T-helper 22 cell (primary cell): ENCODE measurements at places on chromosomes 1 and 21.

- no peak for DNase-seq
These were observed 6.5 kb downstream of the PADI4 start for GRCh38 chr1:17314491-17314971.

DNA sequence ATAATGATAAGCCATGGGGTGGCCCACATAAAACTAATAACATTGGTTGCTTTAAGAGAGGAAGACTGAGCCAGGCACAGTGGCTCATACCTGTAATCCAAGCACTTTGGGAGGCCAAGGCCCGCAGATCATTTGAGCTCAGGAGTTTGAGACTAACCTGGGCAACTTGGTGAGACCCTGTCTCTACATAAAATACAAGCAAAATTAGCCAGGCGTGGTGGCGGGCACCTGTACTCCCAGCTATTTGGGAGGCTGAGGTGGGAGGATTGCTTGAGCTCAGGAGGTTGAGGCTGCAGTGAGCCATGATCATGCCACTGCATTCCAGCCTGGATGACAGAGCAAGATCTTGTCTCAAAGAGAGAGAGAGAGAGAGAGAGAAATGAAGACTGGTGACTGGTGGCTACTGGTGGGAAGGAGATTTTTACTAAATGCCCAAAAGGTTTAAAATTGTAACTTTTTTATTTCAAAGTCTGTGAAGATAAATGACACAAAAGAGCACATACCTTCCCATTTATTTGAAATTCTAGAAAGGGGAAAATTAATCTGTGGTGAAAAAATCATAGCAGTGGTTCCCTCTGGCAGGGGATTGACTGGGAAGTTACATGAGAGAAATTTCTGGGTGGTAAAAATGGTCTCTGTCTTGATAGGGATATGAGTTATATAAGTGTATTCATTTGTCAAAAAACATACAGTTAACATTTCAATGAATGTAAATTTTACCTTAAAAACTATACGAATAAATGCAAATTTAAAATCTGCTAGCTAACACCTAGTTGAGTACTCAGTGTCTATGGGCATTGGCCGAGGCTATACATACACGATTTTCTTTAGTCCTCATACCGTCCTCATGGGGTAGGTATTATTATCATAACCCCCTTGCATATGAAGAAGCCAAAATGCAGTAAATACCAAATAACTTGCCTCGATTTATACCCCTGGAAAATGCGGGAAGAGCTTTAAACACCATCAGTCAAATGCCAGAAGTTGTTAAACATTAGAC, 2.2 kb upstream of the NBPF1 start:
- DNase-seq: no peak

GRCh38 chr21:42010507-42011495, 641 bp upstream of the ZBTB21 start:
- no peak for DNase-seq

GRCh38 chr1:6580119-6580592, 362 bp downstream of the ZBTB48 start:
- DNase-seq: no peak

DNA sequence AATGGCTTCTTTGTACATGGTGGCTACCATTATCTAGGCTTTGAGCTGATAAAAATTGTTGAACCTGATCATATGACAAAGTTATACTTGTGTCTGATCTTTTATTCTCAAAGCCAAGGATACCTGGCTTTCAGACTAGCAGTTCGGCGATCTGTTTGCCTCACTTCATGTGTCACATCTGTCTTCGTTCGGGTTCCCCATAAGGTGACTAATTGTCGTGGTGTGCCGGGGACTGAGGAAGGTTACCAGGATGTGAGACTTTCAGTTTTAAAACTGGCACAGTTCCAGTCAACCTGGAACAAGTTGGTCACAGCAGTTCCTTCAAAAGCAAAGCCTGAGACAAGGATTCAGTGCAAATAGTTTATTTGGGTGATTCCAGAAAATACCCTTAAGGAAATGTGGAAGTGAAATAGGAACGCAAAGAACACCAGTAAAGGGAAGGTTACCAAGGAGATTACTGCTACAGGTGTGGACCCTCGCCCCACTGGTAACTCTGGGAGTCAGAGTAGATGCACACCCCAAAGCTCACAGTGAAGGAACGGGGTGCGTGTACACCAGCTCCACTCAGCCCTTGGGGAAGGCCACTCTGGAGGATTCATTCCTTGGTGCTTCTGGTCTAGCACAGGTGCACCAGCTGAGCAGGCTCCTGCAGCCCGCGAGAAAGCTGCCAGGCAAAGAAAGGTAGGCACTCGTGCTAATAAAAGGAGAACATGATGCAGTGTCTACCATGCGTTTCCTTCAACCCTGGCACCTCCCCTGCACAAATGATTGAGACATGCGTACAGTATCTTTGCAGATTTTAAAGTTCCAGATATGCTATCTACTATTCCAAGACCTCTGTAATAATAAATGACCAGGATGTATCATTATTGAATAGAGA, 69.0 kb downstream of the VWA5B1 start:
- no peak for DNase-seq

GRCh38 chr1:11335417-11336056, 62.5 kb downstream of the UBIAD1 start:
- no peak for DNase-seq

DNA sequence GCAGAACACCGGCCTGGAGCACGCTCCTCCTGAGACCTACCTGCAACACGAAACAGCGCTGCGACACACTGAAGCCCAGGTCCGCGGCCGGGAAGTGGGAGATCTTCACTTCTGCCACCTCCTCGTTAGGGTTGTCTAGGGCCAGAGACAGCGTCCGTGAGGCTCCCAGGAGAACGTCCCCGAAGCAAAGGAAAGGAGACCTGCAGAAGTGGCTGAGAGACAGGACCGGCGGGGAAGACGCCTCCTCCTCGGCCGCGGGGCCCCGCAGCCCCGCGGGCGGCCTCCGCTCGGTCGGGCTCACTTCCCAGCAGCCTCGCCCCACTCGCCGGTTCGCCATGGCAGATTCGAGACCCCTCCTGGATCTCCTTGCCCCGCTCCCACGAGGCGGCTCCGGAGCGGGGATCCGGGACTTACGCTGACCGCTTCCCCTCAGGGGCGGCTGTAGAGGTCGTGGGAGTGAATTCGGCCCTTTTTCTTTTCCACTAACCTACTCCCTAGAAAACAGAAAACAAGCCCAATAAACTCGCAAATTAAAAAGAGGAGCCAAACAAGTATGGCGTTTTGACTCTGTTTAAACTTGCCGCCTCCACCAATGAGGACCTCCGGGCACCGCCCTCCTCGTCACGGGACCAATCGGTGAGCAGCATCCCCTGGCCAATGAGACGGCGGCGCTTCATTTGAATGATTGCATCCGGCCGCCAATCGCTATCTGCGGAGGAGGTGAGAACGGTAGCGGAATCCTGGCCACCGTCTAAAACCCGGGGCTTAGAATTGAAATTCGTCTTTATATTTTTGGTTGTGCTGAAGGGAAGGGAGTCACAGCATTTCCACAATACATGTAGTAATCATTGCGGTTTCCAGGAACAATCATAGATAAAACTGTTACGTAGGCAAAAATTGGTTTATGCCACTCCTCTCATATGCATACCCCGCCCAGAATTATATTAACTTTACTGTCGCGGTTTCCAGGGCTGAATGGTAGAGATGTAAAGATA, at the start of gene ASPM:
TSS of gene ASPM (minus strand) at position 569 of the 995 bp plus-strand sequence. CDS start at position 337, 232 bp downstream.
- peak; percentile 90 for DNase-seq

- no peak for DNase-seq
These were observed 917 bp downstream of the RAP1A start for GRCh38 chr1:111620441-111620971.

DNA sequence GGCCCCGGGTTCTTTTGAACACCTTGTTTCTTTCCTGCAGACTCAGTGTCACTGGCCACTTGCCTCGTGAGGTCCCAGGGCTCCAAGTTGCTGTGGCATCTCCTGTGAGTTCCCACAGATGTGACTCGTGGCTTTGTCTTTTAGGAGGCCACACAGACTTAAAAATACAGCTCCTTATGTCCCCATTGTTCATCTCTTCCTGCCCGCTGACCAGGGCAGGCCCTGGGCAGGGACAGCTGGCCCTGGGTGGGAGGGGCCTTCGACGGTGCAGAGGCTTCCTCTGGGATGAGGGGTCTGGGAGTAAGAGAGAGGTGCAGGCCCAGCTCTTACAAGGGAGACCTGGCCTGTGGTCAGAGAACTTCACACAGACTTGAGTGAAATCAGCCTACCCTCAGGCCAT, 15.6 kb downstream of the LDLRAP1 start:
- DNase-seq: no peak

GRCh38 chr1:16140068-16140596, 15.7 kb downstream of the EPHA2 start:
- no peak for DNase-seq

DNA sequence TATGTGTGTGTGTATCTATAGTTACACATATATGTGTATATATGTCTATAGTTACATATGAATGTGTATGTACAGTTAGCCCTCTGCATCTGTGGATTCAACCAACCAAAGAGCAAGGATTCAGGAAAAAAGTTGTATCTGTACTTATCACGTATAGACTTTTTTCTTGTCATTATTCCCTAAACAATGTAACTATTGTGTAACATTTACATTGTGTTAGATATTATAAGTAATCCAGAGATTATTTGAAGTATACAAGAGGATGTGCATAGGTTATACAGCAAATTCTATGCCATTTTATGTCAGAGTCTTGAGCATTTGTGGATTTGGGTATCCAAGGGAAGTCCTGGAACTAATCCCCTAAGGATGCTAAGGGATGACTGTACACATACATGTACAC, 71.3 kb downstream of the RASAL2 start:
- no peak for DNase-seq

DNA sequence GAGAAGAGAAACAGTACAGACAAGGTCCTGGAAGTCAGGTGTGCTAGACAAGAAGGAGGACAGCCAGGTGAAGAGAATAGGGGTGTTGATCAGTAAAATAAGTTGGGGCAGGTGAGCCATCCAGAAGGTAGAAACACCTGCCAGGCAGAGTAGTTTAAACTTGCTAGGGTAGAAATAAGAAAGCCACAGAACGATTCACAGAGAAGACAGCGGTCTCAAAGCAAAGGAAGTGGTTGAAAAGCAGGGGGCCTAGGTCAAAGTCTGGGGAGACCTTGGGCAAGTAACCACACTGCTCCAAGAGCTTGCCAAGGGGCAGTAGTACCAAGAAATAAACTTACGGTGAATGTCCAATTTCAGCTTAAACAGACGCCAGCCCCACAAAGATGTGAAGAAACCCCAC, 116.6 kb upstream of the PROX1 start:
- no peak for DNase-seq

DNA sequence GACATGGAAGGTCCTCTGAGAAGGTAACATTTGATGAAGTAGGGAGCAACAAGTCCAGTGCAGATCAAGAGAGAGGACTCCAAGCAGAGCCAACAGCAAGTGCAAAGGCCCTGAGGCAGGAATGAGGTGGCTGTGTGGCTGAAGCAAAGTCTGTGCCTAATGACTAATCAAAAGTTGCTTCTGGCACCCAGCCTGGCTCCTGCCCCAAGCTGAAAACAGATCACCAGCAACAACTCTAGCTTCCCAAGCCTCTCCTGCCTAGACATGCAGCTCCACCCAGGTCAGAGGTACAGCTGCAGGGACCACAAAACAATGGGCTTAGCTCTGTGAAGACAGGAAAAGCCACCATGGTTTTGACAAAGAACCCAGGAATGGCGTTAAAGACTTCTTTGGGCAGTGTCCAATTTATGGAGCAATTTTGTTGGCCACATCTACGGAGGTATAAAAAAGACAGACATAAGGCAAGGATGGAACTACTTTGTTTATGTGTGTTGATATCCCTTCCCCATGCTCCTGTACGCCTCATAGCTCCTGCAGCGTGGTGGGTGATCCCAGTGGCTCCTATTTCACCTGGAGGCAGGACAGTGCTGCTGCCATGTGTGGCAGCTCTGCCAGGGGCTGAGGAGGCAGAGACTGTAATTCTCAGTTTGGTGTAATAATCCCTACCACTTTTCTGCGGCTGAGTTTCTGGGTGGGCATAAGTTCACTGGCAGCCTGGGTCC, 26.4 kb upstream of the IGSF3 start:
- no peak for DNase-seq

DNA sequence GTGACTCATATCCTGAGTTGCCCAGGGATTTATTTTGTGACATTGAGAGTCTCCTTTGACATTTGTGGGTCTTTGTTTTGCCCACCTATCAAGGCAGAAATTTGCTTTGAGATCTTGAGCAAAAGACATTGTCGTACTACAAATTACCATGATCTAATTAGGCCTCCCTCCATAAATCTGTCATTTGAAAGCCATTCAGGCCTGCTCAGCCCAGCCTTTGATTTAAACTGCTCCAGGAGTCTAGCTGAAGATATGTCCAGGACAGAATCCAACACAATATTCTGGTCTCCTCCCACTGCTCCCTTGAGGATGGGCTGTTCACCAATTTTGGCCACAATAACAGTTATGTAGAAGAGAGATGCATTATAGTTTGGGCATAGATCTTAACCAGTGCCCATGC, 86.7 kb downstream of the PROX1 start:
- no peak for DNase-seq

- DNase-seq: no peak
These were observed 117.6 kb downstream of the PTPRC start for GRCh38 chr1:198756470-198756869.

- DNase-seq: no peak
These were observed 58.5 kb downstream of the PLA2G4A start for GRCh38 chr1:186887203-186887602.

- DNase-seq: no peak
These were observed 629 bp downstream of the PGD start for GRCh38 chr1:10399444-10399941.

GRCh38 chr21:42376338-42376982, 10.1 kb upstream of the TFF1 start:
- peak; percentile 28 for DNase-seq

GRCh38 chr1:19769211-19769932, 30.3 kb downstream of the TMCO4 start:
- no peak for DNase-seq

DNA sequence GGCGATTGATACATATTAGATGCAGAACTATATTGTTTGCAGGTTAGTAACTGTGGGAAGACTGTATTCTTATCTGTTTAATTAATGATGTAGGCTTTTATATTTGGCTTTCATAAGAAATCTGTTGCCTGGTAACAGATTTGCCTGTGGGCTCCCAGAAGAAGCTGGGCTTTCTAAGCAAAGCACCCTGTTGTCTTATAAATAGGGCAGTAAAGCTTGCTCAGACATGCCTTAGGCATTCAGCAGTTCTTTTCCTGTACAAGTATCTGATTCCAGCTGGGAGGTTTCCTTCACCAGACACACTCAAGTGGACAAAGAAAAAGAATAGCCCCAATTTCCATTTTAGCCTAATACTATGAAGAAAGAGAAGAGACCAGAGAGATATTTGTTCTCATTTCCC, 524.0 kb downstream of the LRRIQ3 start:
- DNase-seq: no peak
